ENCODE measurements at places on chromosomes 3 and 15. TPM values are rescaled to one million over a fixed set of nuclear protein-coding genes. Genes with fewer than 3 reads are reported as not detected.

DNA sequence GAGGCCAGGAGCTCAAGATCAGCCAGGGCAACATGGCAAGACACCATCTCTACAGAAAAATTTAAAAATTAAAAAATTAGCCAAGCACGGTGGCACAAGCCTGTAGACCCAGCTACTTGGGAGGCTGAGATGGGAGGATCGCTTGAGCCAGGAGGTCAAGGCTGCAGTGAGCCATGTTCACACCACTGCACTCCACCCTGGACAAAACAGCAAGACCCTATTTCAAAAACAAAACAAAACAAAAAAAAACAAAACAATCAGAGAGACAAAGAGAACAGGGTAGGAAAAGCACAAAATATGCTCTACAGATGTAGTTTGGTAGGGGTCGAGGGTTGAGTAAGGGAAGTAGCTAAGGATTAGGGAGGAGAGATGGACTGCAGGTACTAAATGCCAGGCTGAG, 3.4 kb downstream of the DYNLT2B start:
- no peak for DNase-seq

The SERINC4 gene
- 0.29 TPM for total RNA-seq

DNA sequence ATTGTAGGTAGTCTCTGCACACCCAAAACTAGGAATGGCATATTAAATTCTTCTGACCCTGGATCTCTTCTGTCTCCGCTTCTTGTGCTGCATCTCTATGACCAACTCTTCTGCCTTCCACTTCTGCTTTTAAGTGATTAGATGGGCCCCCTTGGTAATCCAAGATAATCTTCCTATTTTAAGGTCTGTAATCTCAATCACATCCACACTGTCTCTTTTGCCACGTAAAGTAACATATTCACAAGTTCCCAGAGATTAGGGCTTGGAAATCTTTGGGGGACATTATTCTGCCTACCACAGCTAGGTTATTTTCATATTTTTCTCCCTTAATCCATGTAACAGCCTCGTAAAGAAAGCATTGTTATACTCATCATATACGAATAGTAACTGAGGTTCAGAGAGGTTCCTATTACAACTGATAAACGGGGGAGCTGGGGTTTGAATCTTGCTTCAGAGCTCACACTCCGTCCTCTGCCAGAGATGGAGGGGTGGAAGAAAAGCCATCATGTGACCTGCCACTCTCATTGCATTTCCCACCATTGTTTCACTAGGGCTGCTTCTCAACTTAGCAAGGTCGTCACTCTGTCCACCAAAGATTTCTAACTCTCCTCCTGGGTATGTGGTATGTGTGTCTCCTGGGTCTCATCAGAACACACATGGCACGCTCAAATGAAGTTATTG, 6.6 kb upstream of the CD47 start:
- DNase-seq, result no peak

DNA sequence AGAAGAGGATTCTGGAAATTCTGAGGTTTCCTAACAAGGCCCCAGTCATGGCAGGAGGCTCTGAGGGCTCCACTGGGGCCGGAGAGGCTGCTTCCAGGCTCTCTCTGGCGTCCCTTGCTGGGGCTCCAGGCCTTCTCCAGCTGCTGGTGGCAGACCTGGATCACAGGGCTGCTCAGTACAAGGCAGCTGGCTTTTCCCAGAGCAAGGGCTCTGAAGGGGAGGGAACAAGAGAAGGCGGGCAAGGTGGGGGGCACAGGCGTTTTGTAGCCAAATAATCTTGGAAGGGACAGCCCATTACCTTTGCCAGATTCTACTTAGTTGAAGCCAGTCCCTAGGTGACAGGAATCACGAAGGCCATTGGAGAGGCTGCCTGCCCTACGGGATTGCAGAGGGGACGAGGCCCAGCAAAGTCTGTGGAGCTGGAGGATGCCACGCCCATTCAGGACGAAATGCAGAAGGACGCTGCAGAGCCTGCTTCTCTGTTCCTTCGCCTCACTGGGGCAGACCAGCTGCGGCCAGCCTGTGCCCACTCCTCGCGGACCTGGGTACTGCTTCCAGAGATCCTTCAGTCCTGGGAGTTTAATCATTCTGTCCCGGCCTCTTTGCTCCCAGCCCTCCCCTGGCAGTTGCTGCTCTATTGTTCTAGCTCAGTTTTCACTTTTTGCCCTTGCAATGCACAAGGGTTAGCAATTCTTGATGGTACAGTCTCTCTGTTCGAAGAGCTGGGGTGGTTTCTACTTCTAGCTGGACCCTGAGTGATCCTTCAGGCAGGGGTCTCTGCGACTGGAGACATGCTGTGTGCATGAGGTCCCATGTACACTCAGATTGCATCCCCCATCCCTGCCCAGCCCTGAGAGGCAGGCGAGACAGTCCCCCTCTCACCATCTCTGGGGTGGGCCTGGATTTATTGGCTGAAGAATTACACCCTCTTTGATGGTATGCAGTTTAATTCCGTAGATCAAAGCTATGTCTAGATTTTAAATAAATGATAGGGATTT, 149.3 kb upstream of the MEF2A start:
- DNase-seq, result peak; percentile 42

GRCh38 chr15:70272565-70273355, 175.0 kb upstream of the TLE3 start:
- DNase-seq, result no peak
